ENCODE measurements at places on chromosomes 4 and X. TPM values are rescaled to one million over a fixed set of nuclear protein-coding genes. Genes with fewer than 3 reads are reported as not detected.

Gene STK26
- 0.82 TPM for total RNA-seq

Gene NAP1L2
- total RNA-seq: 46.1 TPM

Gene NLGN4X
- total RNA-seq: 40.8 TPM

Gene SNCA
- total RNA-seq: 98.6 TPM

Gene PDCL2
- not detected for total RNA-seq

Gene CENPVL1
- 3.3 TPM for total RNA-seq

Gene ELMOD2
- 45.2 TPM for total RNA-seq

Gene OPHN1
- total RNA-seq: 39.1 TPM

Gene SYP
- total RNA-seq: 151 TPM

Gene ACSL4
- 205 TPM for total RNA-seq

All from frontal cortex (tissue), 4 donors.